ENCODE measurements at places on chromosomes 13 and 19.
A peak's percentile ranks its signal among the peaks of the same experiment; 100 is the strongest.

DNA sequence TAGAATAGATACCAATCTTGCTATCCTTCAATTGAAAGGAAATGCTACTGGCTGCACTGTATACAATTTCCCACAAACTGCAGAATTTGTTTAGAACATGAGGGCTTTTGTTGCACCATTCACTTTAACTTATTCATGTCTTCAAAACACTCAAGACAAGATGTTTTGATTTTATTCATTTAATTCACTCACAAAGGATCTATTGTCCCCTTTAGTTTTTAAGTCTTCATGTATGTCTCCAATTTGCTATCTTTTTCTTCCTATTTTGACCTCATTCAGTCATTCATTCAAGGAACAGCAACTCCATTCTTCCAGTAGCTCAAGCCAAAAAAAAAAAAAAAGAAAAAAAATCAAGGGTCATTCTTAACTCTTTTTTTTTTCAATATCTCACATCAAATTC, 130.6 kb upstream of the SOX21 start:
- no peak for DNase-seq

DNA sequence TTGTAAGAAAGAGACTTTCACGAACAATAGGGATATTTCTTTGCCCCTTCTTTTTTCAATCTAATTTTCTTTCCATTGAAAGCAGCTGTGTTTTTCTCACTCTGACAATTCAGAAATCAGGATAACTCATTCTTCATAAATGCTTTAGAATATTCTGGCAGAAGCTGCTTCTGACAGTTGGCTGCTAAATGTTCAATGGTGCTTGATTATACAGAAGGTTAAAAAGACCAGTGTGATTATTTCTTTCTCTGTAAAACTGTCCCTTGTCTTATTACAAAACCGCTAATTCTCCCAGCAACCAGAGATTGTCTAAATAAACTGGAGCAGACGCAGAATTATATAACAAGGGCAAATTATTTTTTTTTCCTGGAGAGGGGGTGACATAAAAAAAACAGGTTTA, 394.4 kb downstream of the SPRY2 start:
- DNase-seq = no peak

GRCh38 chr13:43929947-43930346, 50.2 kb downstream of the LACC1 start:
- no peak for DNase-seq

GRCh38 chr13:105925496-105925895, 610.0 kb downstream of the EFNB2 start:
- no peak for DNase-seq

DNA sequence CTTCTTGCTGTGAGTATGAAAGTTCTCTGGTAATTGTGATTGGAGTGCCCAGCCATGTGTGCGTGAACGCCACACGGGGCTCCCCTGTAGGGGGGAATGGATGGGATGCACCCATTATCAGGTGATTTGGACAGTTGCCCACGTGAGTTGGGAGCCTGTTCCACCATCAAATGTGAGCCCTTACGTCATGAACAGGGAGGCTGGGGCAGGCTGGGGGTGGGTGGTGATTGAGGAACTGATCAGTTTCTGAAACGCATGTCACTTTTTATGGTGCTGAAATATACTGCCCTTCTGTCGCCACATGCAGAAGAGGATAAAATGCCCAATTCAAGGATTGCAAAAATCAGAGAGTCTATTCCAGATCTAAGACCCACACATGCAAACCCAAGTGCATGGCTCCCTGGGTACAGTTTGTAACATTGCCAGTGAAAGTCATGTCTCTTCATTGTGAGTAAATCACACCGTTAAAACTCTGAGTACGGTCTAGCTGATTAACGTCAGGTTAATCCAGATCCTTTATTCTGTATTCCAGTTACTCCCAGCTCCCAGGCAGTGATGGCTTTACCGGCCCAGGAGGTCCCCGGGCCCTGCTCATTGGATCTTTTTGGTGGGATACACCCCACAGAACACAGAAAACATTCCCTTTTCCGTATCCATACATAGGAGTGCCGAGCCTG, 90.2 kb downstream of the RAB20 start:
- DNase-seq = no peak

DNA sequence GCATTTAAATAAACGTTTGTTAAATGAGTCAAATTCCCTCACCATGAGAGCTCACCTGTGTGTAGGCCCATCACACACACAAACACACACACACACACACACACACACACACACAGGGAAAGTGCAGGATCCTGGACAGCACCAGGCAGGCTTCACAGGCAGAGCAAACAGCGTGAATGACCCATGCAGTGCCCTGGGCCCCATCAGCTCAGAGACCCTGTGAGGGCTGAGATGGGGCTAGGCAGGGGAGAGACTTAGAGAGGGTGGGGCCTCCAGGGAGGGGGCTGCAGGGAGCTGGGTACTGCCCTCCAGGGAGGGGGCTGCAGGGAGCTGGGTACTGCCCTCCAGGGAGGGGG, 8.5 kb upstream of the CEACAM5 start:
- DNase-seq = no peak

DNA sequence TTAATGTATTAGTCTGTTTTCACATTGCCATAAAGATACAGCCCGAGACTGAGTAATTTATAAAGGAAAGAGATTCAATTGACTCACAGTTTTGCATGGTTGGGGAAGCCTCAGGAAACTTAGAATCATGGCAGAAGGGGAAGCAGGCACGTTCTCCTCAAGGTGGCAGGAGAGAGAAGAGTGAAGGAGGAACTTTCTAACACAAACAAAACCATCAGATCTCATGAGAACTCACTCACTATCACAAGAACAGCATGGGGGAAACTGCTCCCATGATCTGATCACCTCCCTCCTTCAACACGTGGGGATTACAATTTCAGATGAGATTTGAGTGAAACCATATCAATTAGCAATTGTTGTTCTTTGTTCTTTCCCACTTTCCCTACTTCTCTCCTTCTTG, 689.0 kb upstream of the SLITRK1 start:
- no peak for DNase-seq

GRCh38 chr19:42531313-42531712, 3.0 kb upstream of the CEACAM1 start:
- DNase-seq = no peak

GRCh38 chr13:80006940-80007339, 334.0 kb downstream of the SPRY2 start:
- no peak for DNase-seq

DNA sequence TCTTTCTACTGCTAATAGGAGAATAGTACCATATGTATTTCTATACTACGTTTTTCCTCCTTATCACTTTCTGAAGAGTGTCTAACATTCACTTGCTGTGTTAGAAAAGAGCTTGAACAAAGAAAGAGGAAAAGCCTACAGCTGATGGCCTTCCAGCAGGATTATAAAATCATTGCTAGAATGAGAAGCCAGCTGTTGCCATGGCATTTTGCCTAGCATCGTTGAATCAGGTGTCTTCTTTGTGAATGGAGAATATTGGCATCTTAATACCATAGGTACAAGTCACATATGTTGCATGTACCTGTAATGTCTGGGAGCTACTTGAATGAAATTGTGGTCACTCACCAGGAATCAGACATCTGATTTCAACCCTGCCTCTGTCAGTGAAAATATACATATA, 1174.9 kb downstream of the PCDH17 start:
- no peak for DNase-seq

DNA sequence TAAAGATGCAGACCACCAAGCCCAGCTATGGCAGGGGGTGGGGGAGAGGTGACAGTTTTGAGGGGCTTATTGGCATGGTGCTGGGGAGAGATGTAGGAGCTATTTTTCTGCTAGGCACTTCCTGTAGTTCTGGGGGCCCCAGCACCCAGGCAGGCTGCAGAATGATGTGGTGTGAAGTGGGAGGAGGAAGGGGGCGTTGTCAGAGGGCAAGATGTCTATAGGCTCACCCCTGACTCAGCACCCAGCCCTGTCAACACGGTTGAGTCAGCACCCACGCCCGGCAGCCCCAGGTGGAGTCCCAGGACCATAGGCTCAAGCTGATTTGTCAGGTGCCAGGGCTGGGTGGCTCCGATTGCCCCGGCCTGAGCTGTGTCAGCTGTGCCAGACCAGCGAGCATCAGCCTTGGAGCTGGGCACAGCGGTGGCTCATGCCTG, 5.8 kb downstream of the KLF2 start:
- peak; percentile 87 for DNase-seq
